Cardiac muscle cell (in vitro differentiated cells and primary cell): ENCODE measurements at places on chromosomes 6 and 20.

- no peaks in the 10 kb centered on the region for H3K4me1 ChIP-seq
- DNase-seq, result no peak
- H3K4me3 ChIP-seq, result no peak within 1 kb of the TSS
These were observed at the start of gene ERVFRD-1 for GRCh38 chr6:11110921-11111768. Gene ERVFRD-1 (minus strand): TSS chr6:11111725. CDS start chr6:11105310, 6,415 bp downstream.

GRCh38 chr6:67352717-67353116, 1282.4 kb upstream of the ADGRB3 start:
- no peaks in the 10 kb centered on the region for H3K27me3 ChIP-seq
- no peaks in the 10 kb centered on the region for H3K36me3 ChIP-seq
- no peak for DNase-seq
- H3K4me3 ChIP-seq, result no peak overlapping the region

DNA sequence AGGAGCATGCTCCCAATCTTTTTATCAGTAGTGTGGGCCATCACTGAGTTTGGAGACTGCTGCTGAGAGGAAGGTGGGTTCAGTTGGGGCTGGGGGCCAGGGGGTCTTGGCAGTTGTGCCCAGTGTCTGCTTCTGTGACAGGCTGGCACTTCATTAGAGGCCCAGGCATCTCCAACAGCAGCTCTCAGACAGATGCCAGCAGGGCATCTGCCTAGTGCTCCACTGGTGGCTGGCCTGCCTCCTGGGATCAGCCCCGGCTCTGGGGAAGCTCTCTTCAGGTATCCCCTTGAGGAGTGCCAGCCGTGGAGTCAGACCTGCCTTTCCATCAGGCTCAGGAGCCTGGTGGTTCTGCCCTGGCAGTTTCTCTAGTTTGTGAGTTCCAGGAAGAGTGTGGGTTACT, 77.3 kb downstream of the DTD1 start:
- no peaks in the 10 kb centered on the region for H3K36me3 ChIP-seq
- no peak overlapping the region for H3K4me3 ChIP-seq
- no peaks in the 10 kb centered on the region for H3K27me3 ChIP-seq
- H3K27ac ChIP-seq, result no peak overlapping the region
- no peak for DNase-seq
- peaks cover 19% of the 10 kb centered on the region for H3K4me1 ChIP-seq

GRCh38 chr20:1857466-1857865, 37.7 kb upstream of the SIRPA start:
- no peak overlapping the region for H3K4me3 ChIP-seq
- no peaks in the 10 kb centered on the region for H3K4me1 ChIP-seq
- DNase-seq, result no peak

GRCh38 chr20:38407321-38407720, 27.8 kb downstream of the SNHG17 start:
- DNase-seq, result no peak
- no peaks in the 10 kb centered on the region for H3K36me3 ChIP-seq
- no peaks in the 10 kb centered on the region for H3K4me1 ChIP-seq

- no peaks in the 10 kb centered on the region for H3K27me3 ChIP-seq
- no peak overlapping the region for H3K4me3 ChIP-seq
- DNase-seq, result no peak
- no peaks in the 10 kb centered on the region for H3K36me3 ChIP-seq
- no peaks in the 10 kb centered on the region for H3K4me1 ChIP-seq
- no peak overlapping the region for H3K27ac ChIP-seq
These were observed 183.0 kb downstream of the TASP1 start for GRCh38 chr20:13455713-13456112.

DNA sequence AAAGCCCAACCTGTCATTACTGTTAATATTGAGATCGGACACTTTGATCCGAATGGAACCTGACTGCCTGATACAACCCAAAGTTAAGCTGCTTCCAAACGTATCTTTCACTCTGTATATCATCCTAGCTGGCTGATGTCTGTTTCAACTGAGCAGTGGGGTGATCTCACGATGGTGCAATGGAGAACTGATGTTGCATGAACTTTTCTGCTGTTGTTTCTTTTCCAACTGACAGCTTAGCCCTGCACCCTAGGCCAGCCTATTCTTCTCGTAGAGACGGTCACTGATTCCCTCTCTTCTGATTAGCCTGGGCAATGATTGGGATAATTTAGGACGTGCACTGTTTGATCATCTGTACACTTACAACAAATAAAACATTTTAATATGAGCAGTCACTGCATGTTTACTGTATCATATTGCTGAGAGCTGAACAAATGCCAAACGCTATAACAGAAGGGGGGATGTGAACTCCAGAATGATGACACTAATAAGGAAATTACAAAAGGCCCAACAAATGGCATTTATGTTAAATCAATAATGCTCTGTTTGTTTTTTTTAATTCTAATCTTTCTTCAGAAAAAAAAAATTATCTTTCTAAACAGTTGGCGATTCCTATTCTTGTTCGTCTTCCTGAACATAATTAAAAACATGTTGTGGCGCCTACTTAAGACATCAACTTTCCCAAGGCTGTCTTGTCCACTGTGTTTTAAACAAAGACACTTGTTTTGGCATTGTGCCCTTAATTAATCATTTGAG, 184.8 kb downstream of the ZNF217 start:
- H3K4me3 ChIP-seq, result no peak overlapping the region
- H3K27ac ChIP-seq, result no peak overlapping the region
- no peaks in the 10 kb centered on the region for H3K36me3 ChIP-seq

DNA sequence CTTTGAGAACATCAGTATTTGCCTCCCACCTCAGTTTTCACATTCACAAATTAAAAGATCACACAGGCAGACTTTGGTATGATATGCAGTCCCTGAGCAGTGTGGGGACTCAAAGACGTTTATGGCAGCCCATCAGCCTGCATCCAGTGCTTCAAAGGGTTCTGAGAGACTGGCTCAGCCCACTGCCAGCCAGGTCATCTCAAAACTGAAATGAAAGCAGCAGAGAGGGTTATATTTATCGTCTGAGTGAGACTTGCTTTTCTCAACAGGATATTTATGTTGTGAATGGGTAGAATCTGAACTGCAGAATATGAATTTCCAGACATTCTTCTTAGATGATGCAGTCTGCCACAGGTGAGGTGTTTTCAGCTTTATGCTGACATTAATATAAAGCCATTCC, 159.8 kb downstream of the NRN1 start:
- H3K27ac ChIP-seq, result no peak overlapping the region
- no peaks in the 10 kb centered on the region for H3K4me1 ChIP-seq
- H3K36me3 ChIP-seq, result no peaks in the 10 kb centered on the region
- H3K4me3 ChIP-seq, result no peak overlapping the region
- no peak for DNase-seq

GRCh38 chr6:149031201-149031858, 284.5 kb downstream of the UST start:
- no peak for DNase-seq
- peaks cover 4% of the 10 kb centered on the region for H3K4me1 ChIP-seq
- H3K36me3 ChIP-seq, result no peaks in the 10 kb centered on the region
- H3K4me3 ChIP-seq, result no peak overlapping the region
- no peak overlapping the region for H3K27ac ChIP-seq
- H3K27me3 ChIP-seq, result no peaks in the 10 kb centered on the region

- no peak overlapping the region for H3K27ac ChIP-seq
- no peaks in the 10 kb centered on the region for H3K27me3 ChIP-seq
- DNase-seq, result no peak
- no peaks in the 10 kb centered on the region for H3K36me3 ChIP-seq
- H3K4me3 ChIP-seq, result no peak overlapping the region
These were observed 7.2 kb upstream of the CTCFL start for GRCh38 chr20:57532104-57532503.

DNA sequence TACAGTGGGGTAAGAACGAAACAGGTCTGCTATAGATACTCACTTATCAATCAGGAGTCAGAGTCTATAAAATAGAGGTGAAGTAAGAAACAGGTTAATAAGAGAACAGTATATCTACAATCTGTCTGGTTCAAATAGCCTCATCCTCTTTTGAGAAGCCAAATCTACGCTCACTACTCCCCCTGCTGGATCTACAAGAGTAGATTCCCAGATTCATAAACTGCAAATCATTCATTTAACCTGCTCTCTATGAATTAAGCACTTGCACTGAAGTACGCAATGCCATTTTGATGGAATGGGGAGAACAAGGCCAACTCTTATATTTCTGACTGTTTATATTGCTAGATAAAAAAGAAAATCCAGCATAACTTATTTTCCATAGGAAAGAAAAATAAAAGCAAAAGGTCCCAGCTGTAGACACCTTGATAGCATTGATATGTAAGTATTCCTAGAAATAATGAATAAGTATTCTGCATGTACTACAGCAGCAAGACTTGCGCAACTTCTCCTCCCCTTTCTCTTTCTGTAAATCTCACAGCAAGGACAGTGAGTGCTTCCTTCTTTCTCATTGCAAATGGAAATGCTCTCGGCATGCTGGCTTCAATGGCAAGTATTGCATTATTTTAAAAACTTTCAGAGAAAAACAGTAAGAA, 92.3 kb downstream of the RFX6 start:
- H3K4me3 ChIP-seq, result no peak overlapping the region
- H3K27ac ChIP-seq, result no peak overlapping the region
- H3K4me1 ChIP-seq, result no peaks in the 10 kb centered on the region
- peaks cover 10% of the 10 kb centered on the region for H3K27me3 ChIP-seq
- DNase-seq, result peak; percentile 65

DNA sequence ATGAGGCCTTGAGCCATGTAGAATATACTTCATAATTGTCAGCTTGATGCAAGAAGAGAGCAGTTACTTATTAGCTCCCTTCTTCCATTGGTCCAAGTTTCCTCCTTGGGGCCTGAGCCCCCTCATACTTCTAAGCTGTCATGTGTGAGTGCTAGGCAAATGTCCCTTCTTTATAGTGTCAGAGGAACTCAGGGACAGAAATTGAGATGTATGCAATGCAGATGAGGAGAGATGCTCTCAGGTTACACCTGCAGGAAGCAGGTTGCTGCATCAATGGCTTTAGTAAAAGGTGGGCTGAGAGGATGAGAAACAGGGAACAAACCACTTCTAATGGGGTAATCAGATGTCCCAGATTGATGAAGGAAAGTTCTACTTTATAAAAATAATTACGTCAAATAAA, 6.7 kb upstream of the PDSS2 start:
- peaks cover 7% of the 10 kb centered on the region for H3K4me1 ChIP-seq
- no peaks in the 10 kb centered on the region for H3K27me3 ChIP-seq
- no peak for DNase-seq
- H3K27ac ChIP-seq, result no peak overlapping the region
- H3K36me3 ChIP-seq, result no peaks in the 10 kb centered on the region
- H3K4me3 ChIP-seq, result no peak overlapping the region

DNA sequence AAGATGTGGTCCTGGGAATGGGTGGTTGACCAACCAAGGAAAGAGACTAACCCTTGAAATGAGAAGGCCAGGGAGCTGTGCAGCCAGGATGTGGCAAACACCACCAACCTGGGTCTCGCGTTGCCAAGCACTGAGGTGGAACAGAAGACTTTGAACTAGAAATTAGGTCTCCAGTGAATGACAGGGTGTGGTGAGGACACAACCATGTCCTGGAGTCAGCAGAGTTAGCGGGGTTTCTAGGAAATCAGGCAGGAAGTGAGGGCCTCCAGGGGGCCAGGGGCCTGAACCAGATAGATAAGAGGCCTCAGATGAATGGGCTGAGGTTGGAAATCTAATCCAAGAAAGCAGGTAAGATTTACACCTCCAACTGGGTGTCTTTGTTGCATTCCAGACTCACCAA, 353.3 kb upstream of the ARID1B start:
- H3K4me3 ChIP-seq, result no peak overlapping the region
- no peak overlapping the region for H3K27ac ChIP-seq
- no peak for DNase-seq
- H3K36me3 ChIP-seq, result no peaks in the 10 kb centered on the region
- no peaks in the 10 kb centered on the region for H3K27me3 ChIP-seq

DNA sequence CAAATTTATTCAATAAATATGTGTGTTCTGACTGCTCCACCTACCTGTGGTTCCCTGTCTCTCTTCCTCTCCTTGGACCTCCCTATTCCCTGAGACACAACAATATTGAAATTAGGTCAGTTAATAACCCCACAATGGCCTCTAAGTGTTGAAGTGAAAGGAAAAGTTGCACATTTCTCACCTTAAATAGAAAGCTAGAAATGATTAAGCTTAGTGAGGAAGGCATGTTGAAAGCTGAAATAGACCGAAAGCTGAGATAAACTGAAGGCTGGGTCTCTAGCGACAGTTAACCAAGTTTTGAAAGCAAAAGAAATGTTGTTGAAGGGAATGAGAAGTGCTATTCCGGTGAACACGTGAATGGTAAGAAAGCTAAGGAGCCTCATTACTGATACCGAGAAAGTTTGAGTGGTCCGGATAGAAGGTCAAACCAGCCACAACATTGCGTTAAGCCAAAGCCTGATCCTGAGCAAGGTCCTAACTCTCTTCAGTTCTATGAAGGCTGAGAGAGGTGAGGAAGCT, 34.1 kb downstream of the UST start:
- H3K27me3 ChIP-seq, result no peaks in the 10 kb centered on the region
- peak overlapping the region; percentile 63 for H3K27ac ChIP-seq
- no peaks in the 10 kb centered on the region for H3K36me3 ChIP-seq
- H3K4me1 ChIP-seq, result peaks cover 11% of the 10 kb centered on the region
- DNase-seq, result peak; percentile 53

GRCh38 chr20:36717657-36718056, 28.2 kb downstream of the NDRG3 start:
- H3K27me3 ChIP-seq, result no peaks in the 10 kb centered on the region
- no peak overlapping the region for H3K4me3 ChIP-seq
- H3K27ac ChIP-seq, result no peak overlapping the region
- H3K36me3 ChIP-seq, result peaks cover 3% of the 10 kb centered on the region
- peak; percentile 8 for DNase-seq
- peaks cover 8% of the 10 kb centered on the region for H3K4me1 ChIP-seq

GRCh38 chr20:59412181-59412580, 111.8 kb downstream of the EDN3 start:
- H3K27me3 ChIP-seq, result no peaks in the 10 kb centered on the region
- no peaks in the 10 kb centered on the region for H3K36me3 ChIP-seq
- H3K4me1 ChIP-seq, result peaks cover 21% of the 10 kb centered on the region

DNA sequence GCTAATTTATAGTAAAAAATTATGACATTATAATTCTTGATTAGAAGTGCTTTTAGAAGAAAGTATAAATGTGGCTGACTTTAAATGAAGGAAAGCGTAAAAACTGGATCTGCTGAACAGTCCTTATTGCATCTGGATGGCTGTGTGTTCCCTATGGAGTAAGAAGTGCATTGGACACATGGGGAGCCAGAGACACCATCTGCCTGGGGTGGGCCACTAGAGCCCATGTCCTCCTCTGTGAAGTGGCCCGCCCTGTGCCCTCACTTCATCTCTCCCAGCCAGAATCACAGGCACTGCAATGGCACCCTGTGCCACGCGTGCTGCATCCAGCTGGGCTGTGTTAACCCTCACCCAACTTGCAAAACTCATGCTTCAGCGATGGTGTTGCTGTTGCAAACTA, 13.2 kb upstream of the SFT2D1 start:
- no peaks in the 10 kb centered on the region for H3K36me3 ChIP-seq
- no peak overlapping the region for H3K4me3 ChIP-seq
- H3K27me3 ChIP-seq, result peaks cover 6% of the 10 kb centered on the region

- H3K27ac ChIP-seq, result no peak overlapping the region
- H3K4me3 ChIP-seq, result no peak overlapping the region
These were observed 18.9 kb upstream of the MAS1 start for GRCh38 chr6:159871906-159872305.

DNA sequence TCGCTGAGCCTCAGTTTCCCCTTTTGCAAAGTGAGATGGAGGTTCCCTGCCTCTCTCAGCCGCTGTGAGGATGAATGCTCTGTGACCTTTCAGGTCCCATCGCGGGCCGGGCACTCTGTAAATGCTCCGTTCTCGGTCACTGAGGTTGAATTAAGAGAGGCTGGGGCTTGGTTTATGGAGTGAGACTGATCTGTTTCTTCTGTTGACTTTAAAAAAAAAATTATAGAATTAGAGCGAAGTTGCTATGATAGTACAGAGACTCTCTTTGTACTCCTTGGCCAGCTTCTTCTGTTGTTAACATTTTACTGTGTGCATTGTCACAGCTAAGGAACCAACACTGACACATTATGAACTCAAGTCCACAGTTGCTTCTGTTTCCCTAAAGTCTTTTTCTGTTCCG, 64.4 kb downstream of the ADNP start:
- H3K27ac ChIP-seq, result no peak overlapping the region
- DNase-seq, result no peak
- H3K36me3 ChIP-seq, result no peaks in the 10 kb centered on the region
- H3K27me3 ChIP-seq, result no peaks in the 10 kb centered on the region
